ENCODE measurements at places on chromosomes 2 and 18. TPM values are rescaled to one million over a fixed set of nuclear protein-coding genes. Genes with fewer than 3 reads are reported as not detected.

GRCh38 chr2:128299628-128300027 lies 19.0 kb downstream of the HS6ST1 start:
- DNase-seq = no peak

DNA sequence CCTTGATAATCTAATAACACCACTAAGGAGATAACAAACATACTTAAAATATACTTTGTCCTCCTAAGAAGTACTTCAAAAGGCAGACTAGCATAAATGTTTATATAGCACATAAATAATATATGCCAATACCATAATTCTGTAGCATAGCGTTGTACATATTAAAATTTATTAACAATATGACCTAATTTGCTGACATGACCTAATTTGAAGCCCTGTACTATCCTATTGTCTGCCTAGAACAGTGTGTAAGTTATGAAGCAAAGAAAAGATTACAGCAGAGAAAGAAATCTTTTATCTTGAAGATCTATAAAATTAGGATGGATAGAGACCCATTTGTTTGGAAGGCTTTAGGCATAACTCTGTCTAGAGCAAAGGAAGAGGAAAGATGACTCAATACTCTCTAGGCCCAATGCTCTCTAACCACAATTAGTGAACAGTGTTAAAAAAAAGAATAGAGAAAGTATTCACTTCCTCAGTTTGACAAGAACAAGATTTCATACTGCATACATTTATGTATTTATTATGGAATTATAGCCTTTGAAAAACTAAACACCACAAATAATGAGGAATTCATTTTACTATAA lies 231.3 kb downstream of the ZRANB3 start:
- no peak for DNase-seq

GRCh38 chr2:71743995-71744675 lies 290.8 kb downstream of the DYSF start:
- no peak for DNase-seq

- DNase-seq = no peak
These were observed 84.7 kb downstream of the GLI2 start for GRCh38 chr2:120820263-120820952.

DNA sequence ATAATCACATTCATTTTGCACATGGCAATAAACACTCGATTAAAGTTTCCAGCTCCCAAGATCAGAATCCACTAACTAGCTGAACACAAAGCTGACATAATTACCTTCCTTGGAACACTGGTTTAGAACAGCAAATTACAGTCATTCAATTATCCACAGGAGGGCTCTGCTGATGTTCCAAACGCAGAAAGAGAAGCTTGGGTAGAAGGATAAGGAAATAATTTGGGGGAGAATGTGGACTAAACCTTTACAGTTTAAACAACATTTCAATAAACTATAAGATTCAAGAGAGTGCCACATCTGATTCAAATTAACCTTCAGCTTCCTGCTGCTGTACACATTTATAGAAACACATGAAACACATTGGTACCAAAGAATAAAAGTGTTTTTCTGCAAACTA lies 67.8 kb upstream of the ARL4C start:
- DNase-seq = no peak

- DNase-seq = no peak
These were observed 41.0 kb downstream of the PIK3C3 start for GRCh38 chr18:41996020-41996419.

- DNase-seq = no peak
These were observed 17.8 kb downstream of the UBR3 start for GRCh38 chr2:169845016-169845415.

GRCh38 chr2:33372940-33373553 lies 103.4 kb upstream of the RASGRP3 start:
- DNase-seq = no peak

DNA sequence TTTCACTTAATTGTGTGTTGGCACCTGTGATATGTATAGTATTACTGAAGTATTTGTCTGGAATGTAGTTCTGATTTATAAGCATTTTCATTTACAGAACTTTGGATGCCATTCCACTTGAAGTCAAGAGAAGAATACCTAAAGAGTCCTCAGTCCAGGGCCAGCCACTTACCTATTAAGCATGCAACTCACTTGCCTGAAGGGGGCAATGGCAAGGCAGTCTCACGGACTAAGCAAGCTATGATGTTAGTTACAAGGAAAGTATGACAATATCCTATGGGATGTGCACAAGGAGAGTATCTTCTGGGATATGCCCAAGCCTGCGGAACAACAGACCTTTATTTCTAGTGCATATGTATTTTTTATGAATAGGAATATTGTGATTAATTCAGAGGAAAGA lies 369.4 kb upstream of the GCFC2 start:
- DNase-seq = no peak

GRCh38 chr2:19623488-19623887 lies 265.1 kb upstream of the OSR1 start:
- no peak for DNase-seq

GRCh38 chr2:233236820-233237589 lies 14.5 kb upstream of the ATG16L1 start:
- no peak for DNase-seq

- DNase-seq = no peak
These were observed 35.1 kb upstream of the MPP4 start for GRCh38 chr2:201733544-201733943.

GRCh38 chr2:64135421-64135820 lies 8.8 kb downstream of the PELI1 start:
- no peak for DNase-seq

GRCh38 chr2:96764253-96764637 lies 3.5 kb downstream of the CNNM4 start:
- DNase-seq = no peak

DNA sequence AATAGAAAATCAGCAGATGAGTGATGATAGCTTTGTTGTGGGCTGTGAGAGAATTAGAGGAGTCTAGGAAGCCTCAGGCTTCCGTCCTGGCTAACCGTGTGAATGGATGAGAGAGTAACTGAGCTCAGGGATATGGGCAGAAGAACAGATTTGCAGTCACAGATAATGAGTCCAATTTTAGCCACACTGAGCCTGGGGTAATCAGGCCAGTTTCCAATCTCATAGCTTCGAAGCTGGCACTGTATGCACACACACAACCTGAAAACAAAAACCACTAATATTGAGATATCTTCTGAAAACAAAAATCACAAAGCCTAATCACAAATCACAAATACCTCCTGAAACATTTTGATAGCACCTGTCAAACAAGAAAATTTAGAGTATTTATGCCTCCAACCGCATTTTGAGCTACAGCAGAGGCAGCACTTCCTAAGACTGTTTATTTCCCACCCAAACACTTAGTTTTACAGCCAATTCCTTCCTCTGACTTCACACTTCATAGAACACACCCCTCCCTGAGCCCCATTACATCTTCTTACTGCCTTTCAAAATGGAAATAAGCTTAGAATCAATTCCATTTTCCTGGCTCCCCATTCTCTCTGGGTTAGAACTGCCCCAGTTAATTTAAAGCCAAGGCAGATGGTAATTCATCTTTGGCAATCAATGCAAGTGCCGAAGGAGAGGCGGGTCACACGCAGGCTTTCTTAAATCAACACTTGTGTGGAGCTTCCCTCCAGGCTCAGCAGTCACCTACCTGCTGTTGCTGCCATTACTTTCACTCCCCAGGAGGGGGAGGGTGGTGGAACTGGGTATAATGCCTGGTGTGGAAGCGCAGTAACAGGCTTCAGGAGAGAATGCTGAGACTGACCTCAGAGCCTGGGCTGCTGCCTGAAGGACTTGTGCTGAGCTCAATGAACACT lies 18.9 kb downstream of the TTR start:
- DNase-seq = no peak

DNA sequence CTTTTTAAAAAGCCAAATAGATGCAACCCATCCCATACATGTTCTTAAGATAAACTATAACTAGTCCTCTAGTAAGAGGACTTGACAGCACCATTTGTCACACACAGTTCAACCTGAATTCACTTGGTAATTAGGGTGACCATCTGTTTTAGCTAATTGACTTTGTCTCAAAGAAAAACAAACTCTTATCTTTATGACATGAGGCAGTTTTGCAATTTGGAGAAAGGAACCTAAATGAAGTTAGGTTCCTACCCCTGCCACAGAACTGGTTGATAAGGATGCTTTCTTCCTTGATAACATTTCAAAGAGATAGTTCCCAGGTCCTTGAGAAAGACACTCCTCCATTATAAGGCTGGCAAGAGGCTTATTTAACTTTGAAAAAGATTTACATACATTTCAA lies 57.4 kb upstream of the LRRTM1 start:
- DNase-seq = no peak

- DNase-seq = no peak
These were observed 35.5 kb upstream of the HS6ST1 start for GRCh38 chr2:128354161-128354560.

- no peak for DNase-seq
These were observed 155.5 kb downstream of the IKZF2 start for GRCh38 chr2:212995920-212996319.

GRCh38 chr18:13270279-13270855 lies 51.8 kb downstream of the LDLRAD4 start:
- DNase-seq = no peak

GRCh38 chr2:231144896-231145295 lies 20.1 kb upstream of the HTR2B start:
- DNase-seq = no peak

- DNase-seq = no peak
These were observed 30.4 kb downstream of the AOX1 start for GRCh38 chr2:200616193-200616592.

The ACOXL gene
- 1.4 TPM for total RNA-seq

The WDR7 gene
- total RNA-seq = 25.4 TPM

The KCNJ3 gene
- total RNA-seq = not detected

The C2orf68 gene
- total RNA-seq = 35.6 TPM

The DSG4 gene
- not detected for total RNA-seq

The PAX3 gene
- total RNA-seq = not detected

The PAX8 gene
- total RNA-seq = 0.76 TPM

The FBXO36 gene
- total RNA-seq = 0.66 TPM

The WDPCP gene
- total RNA-seq = 5.5 TPM

The TMEM163 gene
- 0.27 TPM for total RNA-seq

The SPC25 gene
- total RNA-seq = 18.5 TPM
